Keratinocyte (primary cell): ENCODE measurements at places on chromosomes 16 and 17.

DNA sequence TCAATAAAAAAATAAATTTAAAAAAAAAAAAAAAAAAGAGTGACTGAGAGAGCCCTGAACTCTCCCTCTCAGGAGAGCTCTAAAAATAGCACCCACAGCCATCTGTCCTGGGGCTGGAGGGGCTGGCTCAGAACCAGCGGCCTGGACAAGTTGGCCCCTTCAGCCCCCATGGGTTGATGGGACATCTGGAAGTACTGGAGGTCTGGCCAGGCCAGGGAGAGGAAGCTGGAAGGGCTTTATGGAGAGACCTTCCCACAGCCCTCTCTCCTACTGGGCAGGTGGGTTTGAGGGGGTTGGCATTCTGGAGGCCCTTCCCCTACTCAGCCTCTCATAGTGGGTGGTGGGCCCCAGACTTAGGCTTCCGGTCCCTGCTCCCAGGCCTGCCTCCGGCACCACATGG, 93.7 kb upstream of the TMEM97 start:
- no peak for DNase-seq

DNA sequence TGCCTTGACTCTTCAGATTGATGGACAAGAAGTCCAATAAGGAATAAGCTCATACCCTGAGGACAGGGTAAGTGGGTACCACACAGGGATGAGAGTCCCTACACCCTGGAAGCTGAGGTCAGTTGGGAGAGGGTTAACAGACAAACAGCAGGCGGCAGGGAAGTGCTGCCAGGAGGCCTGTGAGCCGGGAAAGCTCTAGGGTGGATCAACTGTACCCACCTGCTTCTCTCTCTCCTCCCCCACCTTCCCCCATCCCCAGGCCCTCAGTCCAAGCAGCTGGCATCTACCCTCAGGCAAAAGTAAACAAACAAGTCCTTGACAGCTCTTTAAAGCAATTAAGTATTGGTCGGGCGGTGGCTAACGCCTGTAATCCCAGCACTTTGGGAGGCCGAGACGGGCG, 20.7 kb upstream of the MYLK3 start:
- DNase-seq, result no peak

- no peak for DNase-seq
These were observed 18.5 kb downstream of the ANKRD40 start for GRCh38 chr17:50689251-50689650.

DNA sequence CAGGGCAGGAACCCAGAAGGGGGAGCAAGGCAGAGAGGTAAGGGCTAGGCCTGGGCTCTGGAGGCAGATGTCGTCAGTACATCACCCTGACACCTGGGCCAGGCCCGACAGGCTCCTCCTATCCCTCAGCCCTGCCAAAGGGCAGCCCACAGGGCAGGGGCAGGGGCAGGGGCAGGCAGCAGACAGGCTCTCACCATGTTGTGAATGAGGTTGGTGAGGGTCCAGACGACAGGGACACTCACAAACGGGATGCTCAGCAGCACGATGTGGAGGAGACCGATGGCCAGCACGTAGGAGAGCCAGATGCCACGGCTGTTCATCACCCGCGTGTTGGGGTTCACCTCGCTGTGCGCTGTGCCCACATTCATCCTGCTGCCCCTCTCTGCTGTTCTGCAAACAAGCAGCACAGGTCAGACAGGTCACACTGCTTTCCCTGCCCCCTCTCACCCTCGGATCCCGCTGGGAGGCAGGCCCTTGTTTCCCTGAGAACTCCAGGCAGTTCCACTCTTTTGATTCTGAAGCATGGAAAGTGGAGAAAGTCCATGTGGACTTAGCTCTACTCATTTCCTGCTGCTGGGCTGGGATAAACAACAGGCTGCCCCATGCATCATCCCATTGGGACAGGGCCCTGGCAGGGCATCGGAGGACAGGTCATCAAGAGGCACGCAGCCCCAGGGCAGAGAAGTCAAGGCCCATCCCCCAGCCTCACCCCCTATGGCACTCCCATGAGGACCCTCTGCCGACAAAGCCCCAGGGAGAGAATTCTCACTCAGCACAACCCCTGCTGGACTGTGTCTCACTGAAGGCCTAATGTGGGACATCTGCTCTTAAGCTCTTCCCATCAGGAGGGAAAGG, 3.3 kb downstream of the ORMDL3 start:
- DNase-seq, result no peak

DNA sequence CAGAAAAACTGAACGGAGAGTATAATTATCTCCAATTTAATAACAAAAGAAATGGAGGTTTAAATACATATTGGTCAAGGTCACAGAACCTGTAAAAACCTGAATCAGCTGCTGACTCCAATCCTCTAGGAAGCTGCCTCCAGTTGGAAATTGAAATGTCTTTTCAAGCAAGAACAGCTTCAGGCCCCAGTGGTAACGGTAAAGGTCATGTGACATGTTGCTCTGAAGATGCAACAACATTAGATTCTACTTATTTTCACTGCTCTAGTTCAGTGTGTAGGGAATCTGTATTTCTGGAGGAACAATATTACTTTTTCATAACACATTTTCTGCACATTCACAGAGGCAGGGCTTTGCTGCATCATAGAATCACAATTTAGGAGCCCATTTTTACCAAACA, 58.8 kb downstream of the TBX4 start:
- DNase-seq, result no peak

DNA sequence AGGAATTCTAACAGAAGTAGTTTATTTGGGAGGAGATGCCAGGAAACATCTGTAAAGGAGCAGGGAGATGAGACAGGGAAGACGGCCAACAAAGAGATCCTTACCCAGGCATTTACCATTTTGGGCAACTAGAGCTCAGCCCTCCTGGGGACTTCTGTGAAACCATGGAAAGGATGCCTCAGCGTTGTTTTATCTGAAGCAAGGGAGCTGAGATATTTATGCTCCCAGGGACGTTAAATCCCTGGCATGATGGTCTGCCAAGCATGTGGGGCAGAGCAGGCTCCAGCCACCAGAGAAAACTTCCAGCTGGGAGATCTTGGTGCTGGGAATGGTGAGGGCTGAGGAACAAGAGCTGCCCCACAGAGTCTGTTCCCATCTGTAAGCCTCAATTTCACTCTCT, 114.8 kb upstream of the FOXF1 start:
- no peak for DNase-seq

- DNase-seq, result no peak
These were observed 175.2 kb downstream of the CCDC182 start for GRCh38 chr17:57569853-57570252.

DNA sequence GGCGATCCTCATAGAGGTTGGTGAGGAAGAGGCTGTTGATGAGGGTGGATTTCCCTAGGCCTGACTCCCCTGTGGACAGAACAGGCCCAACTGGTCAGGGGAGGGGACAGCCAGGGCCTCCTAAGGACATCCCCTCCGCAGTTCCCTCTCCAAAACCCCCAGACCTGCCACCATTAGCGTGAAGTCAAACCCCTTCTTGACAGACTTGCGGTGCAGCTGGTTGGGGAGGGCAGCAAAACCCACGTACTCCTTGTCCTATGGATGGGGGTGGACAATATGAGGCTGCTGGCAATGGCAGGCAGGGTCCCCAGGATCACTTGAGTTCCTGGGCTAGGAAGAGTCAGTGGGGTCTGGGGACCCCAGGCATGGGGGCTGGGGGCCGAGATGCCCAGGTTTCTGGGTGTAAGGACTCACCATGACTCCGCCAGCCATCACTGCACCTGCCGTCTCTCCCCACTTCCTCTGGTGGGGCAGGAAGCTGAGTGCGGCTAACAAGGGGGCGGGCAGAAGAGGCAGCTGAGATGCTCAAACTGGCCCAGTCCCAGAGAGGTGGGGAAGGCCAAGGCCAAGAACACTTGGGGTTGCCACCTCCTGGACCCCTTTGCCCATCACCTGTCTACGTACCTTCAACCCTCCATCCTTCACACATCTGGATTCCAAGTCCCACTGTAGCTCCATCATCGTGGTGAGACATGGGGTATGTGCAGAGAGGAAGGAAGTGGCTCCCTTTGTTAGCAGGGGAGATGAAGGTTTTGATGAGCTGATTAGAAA, at the start of gene SEPTIN1:
SEPTIN1 (minus strand) TSS at position 451 of the 771 bp plus-strand sequence; CDS start at position 432, 19 bp downstream.
- DNase-seq, result no peak

DNA sequence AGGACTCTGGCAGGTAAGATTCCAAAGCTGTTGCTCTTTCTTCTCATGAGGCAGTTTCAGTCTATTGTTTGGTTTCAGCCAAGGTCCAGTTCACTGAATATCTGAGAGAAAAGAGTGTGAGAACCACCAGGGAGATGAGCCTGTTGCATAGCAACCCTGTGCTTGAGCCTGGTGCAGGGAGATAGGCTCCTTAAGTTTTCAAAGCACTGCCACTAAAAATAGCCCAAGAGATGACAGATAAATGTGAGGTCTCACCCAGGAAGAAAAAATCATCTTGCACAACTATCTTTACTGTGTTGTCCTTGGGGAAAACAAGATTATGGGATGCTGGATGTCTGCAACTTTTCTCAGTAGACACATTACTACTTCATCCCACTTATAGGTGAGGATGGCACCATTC, 26.2 kb upstream of the NUDT7 start:
- DNase-seq, result no peak

DNA sequence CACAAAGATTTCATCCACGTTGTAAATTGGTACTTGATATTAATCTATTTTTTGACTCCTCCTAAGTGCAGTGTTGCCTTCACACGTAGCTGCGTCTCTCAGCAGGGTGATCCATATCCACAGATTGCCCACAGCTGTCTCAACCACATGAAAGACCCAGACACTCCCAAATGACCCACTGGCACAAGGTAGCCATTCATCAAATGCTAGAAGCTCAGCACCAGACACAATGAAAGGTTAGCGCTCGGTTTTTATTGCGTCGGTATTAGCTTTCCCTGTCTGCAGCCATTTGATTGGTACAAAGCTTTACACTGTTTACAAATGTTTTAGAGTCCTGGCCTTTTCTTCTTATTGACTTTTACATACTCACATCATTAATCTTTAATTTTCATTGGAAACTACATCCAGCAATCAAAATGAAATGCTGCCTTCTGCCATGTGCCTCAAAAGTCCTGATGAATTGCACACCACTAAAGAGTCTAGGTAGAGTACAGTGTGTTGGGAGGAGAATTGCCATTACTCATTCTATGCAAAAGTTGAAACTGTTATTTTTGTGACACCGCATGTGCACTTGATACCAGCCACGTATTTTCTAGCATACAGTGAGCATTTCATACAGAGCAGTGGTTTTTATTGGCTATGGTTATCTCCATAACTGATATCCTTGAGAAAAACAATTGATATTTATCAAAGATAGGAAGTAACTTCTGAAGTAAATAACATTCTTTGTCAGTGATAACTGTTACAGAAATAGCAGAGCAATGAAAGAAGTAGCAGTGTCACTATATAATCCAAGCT, 127.3 kb upstream of the NUDT7 start:
- DNase-seq, result no peak

DNA sequence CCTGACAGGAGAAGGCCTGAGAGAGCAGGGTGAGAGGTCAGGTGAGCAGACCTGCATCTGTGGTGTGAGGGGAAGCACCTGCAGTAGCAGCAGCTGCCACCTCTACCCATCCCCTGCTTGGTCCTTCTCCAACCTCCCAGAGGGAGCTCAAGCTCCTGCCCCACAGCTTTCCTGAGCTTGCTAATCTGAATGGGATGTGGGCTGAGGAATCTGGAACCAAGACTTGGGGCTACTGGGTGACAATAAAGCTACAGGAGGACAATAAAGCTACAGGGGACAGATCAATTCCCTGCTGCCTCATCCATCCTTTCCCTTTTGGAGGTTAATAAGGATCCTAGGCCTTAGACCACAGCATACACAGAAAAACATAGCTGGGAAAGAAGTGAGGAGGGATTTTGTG, 4.9 kb upstream of the TBX4 start:
- no peak for DNase-seq

- DNase-seq, result no peak
These were observed 52.0 kb downstream of the COTL1 start for GRCh38 chr16:84565669-84566495.

- no peak for DNase-seq
These were observed 45.2 kb upstream of the SMPD3 start for GRCh38 chr16:68493412-68494070.

DNA sequence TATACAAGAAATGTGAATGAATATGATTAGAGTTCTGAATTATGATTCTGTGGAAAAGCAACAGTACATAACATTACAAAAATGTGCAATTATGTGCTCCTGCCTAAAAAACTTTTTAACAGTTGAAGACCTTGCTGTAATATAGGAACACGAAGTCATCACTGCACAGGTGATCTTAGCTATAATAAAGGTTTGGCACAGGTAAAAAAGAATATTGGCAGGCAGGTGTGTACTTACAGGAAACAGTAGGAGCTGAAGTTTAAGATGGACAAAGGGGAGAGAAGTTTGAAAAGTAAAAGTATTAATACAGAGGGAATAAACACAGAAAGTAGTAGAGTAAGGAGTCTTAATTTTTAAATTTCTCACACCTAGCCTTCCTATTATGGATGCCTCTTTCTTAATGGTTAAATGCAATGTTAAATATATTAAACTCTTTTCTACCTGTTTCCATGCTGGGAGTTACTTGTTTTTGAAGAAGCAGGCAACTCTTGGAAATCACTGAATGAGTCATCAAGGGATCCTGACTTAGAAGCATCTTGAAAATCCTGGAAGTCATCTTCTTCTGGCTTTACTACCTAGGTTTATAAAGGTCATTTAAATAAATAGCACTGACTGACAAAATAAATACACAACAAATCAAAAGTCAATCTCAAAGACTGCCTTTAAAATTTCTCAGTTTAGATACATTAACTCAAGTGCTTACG, 40.7 kb downstream of the SYNRG start:
- no peak for DNase-seq

DNA sequence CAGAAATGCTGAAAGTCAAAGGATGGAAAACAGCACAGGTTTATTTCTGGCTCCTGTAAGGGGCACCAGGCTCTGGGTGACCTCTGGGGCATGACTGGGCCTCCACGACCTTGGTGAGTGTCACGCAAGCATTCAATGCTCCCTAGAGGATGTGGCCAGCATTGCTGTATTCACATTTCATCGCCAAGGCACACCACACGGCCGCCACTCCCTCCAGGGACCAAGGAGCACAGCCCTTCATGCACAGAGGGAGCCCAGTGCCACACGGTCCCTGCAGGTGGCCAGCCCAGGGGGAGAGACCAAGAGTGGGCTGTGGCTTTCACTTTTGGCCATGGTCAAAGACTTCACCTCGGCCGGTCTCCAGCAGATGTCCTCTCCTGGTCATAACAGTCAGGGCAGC, 137.4 kb upstream of the TNRC6C start:
- DNase-seq, result no peak

DNA sequence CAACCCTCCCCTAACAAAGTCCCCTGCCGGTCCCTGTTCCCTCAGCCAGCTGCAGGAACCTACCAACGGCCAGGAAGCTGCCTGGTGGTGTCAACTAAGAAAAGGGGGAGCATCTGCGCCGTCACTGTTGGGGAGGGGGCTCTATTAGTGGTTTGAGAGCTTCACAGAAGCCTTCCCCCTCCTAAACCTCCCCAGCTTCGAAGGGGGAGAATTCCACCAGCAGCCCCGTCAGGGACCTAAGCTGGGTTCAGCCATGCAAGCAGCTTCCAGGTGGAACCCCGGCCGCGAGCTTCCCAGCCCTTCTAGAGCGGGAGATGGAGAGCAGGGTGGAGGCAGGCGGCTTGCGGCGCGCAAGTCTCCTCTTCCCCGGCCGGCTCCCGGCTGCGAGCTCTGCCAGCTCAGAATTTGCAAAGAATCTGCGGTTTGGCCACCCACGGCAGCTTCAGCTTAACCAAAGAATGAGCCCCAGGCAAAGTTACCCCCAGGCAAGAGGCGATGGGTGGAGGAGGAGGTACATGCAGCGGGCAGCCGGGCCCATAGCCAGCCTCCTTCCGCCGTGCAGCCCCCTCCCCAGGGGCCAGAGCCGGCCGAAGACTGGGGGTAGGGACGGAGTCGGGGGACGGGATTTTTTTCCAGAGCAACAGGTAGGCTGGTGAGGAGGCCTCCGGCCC, 33.7 kb downstream of the DDX19A start:
- no peak for DNase-seq

GRCh38 chr17:57677858-57678257, 67.2 kb downstream of the CCDC182 start:
- DNase-seq, result no peak
